ENCODE measurements at places on chromosomes 11 and 22.

- DNase-seq, result no peak
Measured at GRCh38 chr11:95142431-95142830, 52.8 kb downstream of the ENDOD1 start.

DNA sequence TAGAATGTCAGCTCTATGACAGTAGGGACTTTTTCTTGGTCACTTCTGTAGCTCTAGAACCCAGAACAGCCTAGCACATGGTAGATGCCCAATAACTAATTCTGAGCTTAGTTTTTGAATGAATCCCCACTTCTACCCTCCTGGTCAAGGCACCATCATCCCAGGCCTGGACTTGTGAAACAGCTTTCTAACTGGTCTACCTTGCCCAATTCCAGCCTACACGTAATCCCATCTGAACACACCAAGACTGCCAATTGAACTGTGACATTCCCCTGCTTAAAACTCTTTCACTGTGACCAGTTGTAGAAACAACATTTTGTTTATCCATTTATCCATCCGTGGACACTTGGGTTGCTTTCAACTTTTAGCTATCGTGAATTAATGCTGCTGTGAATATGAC lies 6.1 kb upstream of the FOLR3 start:
- DNase-seq, result no peak

DNA sequence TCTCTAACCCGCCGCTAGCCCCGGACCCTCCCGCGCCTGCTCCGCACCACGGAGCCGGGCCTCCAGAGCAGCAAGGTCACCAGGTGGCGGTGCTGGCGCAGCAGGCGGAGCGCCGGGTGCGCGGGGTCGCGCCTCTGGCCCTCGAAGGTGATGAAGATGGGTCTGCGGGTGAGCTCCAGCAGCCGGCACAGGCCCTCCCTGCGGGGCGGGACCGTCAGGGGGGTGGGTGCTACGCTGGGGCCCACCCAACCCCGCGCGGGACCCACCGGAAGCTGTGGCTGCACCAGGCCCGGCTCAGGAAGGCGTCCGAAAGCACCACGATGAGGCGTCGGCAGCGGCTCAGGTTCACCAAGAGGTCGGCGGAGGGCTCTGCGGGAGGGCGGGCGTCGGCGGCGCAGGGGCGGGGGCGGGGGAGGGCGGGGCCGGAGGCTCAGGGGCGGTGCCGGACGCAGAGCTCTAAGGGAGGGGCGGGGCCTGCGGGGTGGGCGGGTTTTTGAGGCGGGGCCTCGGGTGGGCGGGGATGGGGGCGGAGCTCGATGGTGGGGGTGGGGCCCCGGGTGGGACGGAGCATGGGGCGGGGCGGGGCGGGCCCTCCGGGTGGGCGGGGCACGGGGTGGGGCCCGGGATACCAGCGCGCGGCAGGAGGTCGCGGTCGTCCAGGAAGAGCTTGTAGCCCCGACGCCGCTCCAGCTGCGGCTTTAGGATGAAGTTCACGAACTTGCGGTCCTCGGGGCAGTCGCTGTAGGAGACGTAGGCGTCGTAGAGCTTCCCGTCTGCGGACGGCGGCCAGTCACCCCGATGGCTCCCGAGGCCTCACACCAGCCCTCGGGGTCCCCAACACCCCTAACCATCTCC lies 7.8 kb downstream of the SIGIRR start:
- DNase-seq, result peak; percentile 81

GRCh38 chr11:107563702-107564101 lies 1.8 kb downstream of the ALKBH8 start:
- DNase-seq, result no peak

- DNase-seq, result no peak
Measured at GRCh38 chr11:62922189-62922589, 1.0 kb upstream of the CHRM1 start.

- DNase-seq, result no peak
Measured at GRCh38 chr11:86063536-86063935, 5.3 kb downstream of the PICALM start.

GRCh38 chr22:43098356-43098755 lies 9.2 kb upstream of the TTLL1 start:
- DNase-seq, result no peak

GRCh38 chr11:34970033-34970432 lies 53.6 kb downstream of the PDHX start:
- no peak for DNase-seq

- no peak for DNase-seq
Measured at GRCh38 chr11:19822531-19822930, 109.9 kb downstream of the NAV2 start.

DNA sequence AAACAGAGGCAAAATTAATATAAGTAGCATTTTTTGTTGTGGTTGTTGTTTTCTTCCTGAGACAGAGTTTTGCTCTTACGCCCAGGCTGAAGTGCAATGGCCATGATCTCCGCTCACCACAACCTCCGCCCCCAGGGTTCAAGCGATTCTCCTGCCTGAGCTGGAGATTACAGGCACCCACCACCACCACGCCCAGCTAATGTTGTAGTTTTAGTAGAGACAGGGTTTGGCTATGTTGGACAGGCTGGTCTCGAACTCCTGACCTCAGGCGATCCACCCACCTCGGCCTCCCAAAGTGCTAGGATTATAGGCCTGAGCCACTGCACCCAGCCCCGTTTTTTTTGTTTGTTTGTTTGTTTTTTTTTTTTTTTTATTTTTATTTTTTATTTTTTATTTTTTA lies 64.5 kb downstream of the MCHR1 start:
- no peak for DNase-seq

- DNase-seq, result peak; percentile 17
Measured at GRCh38 chr11:22193348-22194051, 615 bp downstream of the ANO5 start.

- DNase-seq, result no peak
Measured at GRCh38 chr11:86722006-86722405, 49.6 kb upstream of the ME3 start.

DNA sequence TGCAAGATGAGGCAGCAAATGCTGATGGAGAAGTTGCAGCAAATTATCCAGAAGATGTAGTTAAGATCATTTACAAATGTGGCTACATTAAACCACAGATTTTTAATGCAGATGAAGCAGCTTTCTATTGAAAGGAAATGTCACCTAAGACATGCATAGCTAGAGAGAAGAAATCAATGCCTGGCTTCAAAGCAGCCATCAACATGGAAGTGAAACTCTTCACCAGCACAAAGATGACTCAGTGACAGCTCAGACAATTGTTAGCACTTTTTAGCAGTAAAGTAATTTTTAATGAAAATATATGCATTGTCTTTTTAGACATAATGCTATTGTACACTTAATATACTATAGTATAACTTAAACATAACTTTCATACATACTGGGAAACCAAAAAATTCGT lies 71.4 kb downstream of the FANCF start:
- DNase-seq, result no peak

- DNase-seq, result no peak
Measured at GRCh38 chr11:107927559-107927958, 689 bp upstream of the RAB39A start.

DNA sequence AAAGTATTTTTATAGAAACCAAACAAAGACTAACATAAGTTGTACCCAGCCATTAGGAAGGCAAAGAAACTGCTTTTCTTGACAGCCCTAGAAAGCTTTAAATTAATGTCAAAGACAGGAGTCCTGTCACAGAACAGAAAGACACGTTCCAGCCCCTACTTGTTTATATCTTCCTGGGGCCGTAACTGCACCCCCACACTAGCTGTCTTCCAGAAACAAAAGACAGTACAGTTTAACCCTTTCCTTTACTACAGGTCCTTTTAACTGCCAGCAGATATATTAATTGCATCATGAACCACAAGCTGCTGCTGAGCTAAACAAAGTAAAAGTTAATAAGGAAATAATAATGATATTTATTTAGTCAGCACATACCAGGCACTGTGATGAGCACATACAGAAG lies 20.3 kb upstream of the CFAP300 start:
- no peak for DNase-seq

- DNase-seq, result no peak
Measured at GRCh38 chr11:123314972-123315371, 115.1 kb upstream of the GRAMD1B start.

DNA sequence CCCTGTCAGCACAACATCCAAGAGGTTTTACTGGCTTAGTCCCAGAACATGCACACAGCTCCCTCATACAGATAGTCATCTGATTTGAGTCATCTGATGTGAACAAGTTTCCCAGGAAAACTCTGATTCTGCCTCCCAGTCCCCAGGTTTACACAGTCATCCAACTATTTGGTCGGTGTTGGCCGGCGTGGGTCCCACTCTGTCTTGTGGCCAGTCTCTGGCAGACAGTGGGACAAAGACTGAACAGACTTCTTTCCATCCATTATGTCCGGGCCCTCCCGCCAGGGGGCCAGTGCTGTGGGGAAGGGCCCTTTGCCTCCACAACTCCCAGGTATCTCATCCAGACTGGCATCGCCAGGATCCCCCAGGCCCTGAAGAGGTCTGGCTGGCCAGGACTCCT lies 60.0 kb downstream of the BTG4 start:
- no peak for DNase-seq

DNA sequence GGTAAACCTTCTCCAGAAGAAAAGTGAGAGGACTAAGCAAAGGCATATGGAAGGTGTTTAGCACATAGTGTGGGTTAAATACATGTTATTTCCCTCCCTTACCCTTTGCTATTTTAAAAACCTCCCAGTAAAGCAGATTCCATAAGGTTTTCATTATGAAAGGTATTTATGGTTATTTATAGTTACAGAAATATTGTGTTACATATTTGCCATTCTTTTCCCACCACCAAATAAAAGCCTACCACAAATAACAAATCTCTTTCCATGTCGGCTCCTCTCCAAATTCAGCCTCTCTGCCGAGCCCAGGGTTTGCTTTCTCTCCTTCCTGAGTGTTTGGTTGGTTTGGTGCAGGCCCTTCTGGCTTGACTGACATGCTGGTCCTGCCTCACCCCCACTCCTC lies 64.4 kb downstream of the INSC start:
- no peak for DNase-seq

- DNase-seq, result no peak
Measured at GRCh38 chr11:20559523-20560300, 39.7 kb upstream of the SLC6A5 start.

GRCh38 chr22:36355894-36356293 lies 31.9 kb downstream of the MYH9 start:
- DNase-seq, result no peak

GRCh38 chr11:1929621-1930461 lies 10.3 kb downstream of the TNNT3 start:
- no peak for DNase-seq

- DNase-seq, result no peak
Measured at GRCh38 chr11:117908959-117909610, 20.1 kb downstream of the TMPRSS13 start.

DNA sequence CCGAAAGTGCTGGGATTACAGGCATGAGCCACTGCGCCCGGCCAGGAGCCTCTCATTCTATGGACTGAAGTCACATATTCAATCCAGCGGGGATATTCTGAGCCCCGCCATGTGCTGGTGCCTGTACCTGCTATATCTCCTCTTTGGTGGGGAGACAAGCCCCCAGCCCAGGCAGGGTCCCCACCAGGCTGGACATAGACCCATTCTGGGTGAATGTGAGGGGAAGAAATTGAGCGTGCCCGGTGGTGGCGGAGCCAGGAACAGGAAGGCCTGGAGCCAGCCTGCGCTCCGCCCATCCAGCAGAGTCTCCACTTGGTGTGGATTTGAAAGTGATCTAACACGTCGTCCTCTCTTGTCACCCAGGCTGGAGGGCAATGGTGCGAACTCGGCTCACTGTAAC lies 38.0 kb upstream of the CSNK1E start:
- no peak for DNase-seq

GRCh38 chr11:19975414-19975990 lies 184.8 kb downstream of the DBX1 start:
- no peak for DNase-seq

DNA sequence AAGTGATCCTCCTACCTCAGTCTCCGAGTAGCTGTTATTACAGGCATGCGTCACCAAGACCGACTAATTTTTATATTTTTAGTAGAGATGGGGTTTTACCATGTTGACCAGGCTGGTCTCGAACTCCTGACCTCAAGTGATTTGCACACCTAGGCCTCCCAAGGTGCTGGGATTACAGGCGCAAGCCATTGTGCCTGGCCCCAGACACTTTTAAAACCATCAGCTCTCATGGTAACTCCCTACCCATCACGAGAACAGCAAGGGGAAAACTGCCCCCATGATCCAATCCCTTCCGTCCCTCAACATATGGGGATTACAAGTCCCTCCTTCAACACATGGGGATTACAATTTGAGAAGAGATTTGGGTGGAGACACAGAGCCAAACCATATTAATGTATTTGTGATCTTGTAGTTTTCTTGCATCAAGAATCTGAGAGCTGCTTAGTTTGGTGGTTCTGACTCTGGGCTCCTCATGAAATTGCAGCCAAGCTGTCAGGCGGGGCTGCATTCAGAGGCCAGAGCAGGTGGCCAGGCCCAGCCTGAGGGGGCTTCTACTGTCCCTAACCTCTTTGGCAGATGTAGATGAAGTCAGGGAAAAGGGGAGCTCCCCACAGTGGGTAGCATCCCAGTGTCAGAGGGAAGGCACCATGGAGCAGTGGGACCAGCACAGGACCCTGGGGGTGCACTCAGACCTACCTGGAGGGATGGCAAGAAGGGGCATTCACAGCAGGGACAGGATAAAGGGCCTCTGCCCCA lies 31.2 kb upstream of the PRAME start:
- DNase-seq, result no peak

DNA sequence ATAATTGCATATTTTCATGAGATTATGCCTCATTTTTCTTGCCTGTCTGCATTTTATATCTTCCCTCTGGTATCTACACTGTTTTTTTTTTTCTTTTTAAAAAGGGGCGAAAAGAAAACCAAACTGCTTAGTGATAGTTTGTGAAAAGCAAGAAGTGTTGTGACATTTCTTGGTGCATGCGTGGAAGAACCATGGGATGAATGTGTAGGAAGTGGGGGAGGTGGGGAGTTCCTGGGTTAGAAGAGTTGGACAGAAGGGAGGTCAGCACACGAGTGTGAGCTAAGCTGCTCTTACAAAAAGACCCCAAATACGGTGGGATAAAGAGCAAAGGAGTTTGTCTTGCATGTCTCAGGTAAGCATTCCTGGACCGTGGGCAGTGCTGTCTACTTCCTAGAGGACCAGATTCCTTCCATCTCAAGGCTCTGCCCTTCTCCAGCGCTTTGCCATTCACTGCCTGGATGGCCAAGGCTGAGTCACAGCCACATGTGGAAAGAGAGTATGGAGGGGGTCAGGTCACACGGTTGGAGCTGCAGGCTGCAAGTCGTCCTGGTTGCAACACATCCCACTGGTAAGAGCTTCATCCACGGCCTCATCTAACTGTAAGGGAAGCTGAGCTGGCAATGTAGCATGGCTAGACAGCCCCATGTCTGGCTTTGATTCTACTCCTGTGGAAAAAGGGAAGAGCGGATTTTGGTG lies 300.6 kb downstream of the DDX10 start:
- no peak for DNase-seq

GRCh38 chr11:122105044-122105758 lies 10.8 kb downstream of the BLID start:
- DNase-seq, result no peak

GRCh38 chr22:26524870-26525269 lies 12.6 kb upstream of the TFIP11 start:
- no peak for DNase-seq

GRCh38 chr11:115944596-115944995 lies 440.4 kb upstream of the CADM1 start:
- no peak for DNase-seq
